ENCODE measurements at places on chromosomes 6 and 20.

- DNase-seq: no peak
These were observed 31.9 kb downstream of the DUSP22 start for GRCh38 chr6:324116-324728.

GRCh38 chr6:149890629-149891045, 7.3 kb downstream of the RAET1E start:
- no peak for DNase-seq

- no peak for DNase-seq
These were observed 57.0 kb downstream of the ADNP start for GRCh38 chr20:50874111-50874757.

GRCh38 chr6:132964868-132965382, 150.6 kb downstream of the RPS12 start:
- no peak for DNase-seq

DNA sequence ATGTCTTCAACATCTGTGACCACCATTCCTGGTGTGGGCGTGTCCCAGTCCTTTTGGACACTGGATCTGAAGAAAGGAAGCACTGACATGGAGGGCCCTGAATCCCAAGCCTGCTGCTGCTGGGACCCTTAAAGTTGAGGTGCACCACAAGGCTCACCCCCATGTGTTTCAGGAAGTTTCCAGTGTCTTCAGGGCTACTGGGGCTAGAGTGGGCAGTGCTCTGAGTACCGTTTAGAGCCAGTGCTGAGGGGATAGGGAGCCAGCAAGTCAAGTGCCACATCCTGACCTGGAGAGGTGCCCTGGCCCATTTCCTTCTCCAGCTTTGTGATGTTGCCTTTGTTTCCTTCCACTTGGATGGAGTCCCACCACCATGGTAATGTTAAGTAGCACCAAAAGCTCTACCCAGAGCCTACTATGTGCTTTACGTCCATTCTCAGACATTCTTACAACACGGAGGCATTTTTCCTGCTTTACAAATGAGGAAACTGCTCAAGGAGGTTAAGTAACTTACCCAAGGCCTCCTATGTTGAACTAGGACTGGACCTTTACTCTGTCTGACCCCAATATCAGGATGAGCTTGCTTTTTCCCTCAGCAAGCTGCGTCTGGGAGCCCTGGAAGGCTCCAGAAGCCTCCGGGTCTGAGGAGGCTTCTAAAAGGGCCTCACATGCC, 552 bp upstream of the DEF6 start:
- DNase-seq: no peak

DNA sequence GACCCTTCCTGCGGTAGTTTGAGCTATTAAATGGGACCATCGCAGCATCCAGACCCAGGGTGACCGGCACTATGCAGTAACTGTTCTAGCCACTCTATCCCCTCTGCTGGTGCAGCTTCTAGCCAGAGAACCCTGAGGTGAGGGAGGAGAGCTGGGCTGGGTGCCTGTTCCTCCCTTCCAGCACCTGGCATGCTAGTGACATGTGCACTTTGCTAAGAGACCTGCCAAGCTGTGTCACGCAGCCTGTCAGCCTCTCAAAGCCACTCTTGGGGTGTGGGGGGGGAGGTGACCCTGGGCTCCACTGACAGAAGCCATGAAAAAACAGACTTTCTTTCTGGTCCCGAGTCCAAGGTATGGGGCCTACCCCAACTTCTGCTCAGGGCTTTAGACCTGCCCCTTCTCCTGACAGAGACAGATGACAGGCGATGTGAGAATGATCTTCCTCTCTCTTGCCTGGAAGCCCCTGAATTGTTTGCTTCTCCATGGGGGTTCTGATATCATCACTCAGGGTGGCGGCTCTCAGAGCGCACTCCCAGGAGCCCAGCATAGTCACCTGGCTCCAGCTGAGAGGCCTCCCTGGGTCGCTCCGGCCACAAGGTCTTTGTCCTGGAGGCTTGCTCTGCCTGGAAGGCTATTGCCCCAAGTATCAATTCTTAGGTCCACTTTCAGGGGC, 47.2 kb upstream of the MLN start:
- DNase-seq: no peak

DNA sequence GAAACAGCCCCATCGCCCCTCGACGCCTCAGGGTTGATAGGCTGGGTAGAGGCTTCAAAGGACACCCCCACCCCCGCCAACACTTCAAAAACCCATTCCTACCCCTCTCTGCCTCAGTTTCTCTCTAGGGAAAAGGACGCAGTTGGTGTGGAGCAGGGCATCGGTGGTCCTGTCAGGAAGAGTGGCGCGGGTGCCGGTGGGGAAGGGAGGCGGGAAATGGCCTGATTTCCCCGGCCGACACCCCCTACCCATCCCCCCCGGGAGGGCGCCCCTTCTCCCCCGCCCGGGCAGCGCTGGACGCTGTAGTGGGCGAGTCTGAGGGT, 367 bp downstream of the NRSN2 start:
- no peak for DNase-seq

GRCh38 chr6:159969921-159970320, 1.0 kb downstream of the IGF2R start:
- no peak for DNase-seq

GRCh38 chr20:62603907-62604785, 38.2 kb upstream of the SLCO4A1 start:
- DNase-seq: no peak

GRCh38 chr20:46087161-46087560, 2.6 kb downstream of the NCOA5 start:
- no peak for DNase-seq

GRCh38 chr6:29730575-29731126, 7.4 kb downstream of the HLA-F start:
- no peak for DNase-seq

- DNase-seq: no peak
These were observed 13.8 kb downstream of the ADRM1 start for GRCh38 chr20:62316331-62317166.

GRCh38 chr20:6580486-6580885, 187.0 kb upstream of the BMP2 start:
- DNase-seq: no peak

- DNase-seq: no peak
These were observed 75.1 kb upstream of the QKI start for GRCh38 chr6:163339466-163339865.

DNA sequence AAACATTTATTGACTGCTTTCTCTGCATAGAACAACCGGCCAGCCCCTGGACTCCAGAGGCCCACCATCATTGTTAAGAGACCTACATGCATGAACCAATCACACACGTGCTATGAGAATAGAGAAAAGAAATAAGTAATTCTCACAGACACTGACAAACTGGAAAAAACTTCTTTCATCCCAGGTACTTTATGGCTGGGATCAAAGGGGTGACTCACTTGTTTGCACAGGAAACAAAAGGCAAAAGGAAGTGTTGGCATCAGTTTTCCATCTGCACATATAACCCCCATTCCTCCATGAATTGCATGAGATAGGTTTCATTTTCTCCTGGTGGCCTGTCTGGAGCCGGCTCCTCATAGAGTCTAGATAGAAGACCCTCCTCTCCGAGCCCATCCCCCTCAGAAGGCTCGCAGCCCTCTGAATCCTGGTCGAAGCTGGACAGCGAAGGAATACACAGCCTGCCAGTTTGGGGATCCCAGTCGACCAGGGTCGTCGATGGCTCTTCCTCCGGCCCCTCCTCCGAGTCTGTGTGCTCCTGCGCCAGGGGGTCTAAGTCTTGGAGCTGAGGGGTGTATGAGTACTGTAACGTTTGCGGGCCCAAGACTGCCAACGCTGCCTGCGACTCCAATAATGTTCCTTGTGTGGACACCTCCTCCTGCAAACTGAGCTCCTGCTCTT, 43.3 kb downstream of the IL20RA start:
- no peak for DNase-seq

GRCh38 chr20:18009116-18009515, 40.3 kb downstream of the MGME1 start:
- DNase-seq: no peak

- no peak for DNase-seq
These were observed 654.5 kb upstream of the PTCHD4 start for GRCh38 chr6:48765352-48765961.

- DNase-seq: no peak
These were observed 101.5 kb downstream of the UNC5CL start for GRCh38 chr6:40937491-40937890.

DNA sequence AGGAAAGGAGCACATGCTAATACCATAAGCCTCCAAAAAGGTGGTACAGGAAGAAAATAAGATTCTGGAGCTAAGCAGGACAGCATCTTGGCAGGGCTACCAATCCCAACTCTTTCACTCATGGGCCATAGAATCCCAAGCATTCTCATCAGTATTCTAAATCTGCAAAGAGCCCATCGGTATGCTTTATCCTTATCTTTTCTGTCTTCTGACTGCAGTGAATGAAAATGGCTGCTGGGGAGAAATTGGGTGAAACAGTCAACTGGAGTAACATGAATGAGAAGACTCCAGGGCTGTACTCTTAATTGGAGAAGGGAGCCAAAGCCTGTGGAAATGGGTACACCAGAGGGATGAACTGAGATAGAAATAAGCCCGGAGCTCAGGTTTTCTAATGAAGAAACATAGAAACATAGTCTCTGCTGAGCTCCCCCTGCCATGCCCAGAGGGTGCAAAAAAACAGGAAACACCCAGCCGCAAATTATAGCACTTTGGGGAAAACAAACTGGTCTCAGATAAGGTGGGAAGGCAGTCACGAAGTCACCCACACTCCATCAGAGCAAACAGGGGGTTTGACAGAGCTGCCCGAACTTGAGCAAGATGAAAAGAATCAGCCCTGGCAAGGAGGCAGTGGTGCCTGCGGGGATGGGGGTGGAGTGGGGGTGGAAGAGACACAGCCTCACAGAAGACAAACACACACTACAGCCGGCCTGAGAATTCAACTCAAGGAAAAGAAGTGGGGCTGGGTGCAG, 35.4 kb upstream of the E2F3 start:
- peak; percentile 3 for DNase-seq

DNA sequence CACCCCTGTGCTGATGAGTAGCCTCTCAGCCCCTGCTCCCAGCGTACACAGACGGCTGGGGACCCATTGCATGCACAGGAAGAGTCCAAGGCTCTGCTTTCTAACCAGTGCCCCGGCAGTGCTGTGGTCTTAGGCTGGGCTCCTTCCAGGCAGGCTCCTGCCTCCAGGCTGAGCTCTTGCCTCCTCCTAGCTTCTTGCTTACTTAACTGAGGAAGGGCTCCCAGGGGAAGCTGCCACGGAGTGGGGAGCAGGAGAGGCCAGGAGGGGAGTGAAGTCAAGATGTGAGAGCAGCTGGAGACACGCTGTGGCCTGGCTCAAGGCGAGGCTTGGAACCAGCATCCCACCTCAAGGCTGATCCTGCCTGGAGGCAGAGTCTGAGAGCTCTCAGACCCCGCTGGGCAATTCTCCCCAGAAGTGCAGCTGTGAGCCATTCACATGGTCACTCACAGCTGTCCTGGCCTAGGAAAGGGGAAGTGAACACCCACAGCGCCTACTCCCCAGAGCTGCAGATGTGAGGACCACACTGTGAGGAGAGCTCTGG, 141.0 kb downstream of the TBXT start:
- DNase-seq: no peak

DNA sequence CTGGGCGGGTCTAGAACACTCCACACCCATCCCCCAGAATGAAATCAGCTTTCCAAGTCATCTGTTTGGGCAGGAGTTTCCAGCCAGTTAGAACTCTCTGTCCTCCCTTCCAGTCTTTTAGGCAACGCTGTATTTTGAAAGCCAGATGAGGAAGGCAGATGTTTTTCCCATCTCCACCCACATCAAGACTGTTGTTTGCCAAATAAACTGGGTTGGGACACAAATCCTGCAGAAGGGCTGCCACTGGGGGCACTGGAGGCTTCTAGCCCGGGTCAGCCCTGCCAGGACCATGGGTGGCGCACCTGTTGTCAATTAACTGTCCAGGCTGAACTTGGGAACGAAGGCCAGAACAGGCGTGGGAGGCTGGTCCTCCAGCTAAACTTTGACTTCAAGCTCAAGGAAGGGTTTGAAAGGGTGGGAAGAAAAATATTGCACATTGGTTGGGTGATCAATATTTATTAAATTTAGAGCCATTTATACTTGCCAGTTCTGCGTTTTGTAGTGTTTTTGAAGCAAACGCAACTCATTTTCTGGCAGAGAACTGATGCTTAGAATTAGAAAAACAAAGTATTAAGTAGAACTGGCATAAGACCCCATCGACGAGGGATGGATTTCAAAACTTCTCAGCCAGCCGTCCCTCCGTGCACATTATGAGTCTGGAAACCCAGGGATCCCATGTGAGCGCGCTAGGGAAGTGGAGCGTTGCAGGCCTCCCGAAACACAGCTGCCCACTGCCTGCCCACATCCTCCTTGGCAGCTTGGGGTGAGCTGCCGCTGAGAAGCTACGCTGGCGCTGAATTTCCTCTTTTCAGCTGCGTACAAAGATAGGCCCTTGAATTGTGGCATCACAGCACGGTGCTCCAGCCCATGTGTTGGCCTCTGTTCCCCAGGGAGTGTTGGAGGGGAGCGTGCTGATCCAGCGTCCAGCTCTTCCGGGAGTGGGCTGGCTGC, 297.4 kb downstream of the QKI start:
- peak; percentile 91 for DNase-seq

DNA sequence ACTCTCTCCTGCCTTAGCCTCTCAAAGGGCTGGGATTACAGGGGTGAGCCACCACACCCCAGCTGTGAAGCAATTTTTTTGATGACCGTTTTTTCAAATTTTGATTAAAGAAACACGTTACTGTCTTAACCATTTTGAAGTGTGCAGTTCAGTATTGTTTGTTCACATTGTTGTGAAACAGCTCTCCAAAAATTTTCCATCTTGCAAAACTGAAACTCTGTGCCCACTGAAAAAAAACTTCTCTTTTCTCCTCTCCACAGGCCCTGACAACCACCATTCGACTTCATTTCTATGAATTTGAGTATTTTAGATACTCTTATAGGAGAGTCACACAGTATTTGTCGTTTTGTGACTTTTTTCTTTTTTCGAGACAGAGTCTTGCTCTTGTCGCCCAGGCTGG, 53.9 kb downstream of the ECT2L start:
- no peak for DNase-seq

GRCh38 chr6:108524528-108525248, 36.0 kb upstream of the FOXO3 start:
- no peak for DNase-seq

GRCh38 chr6:154705471-154706113, 27.6 kb upstream of the SCAF8 start:
- DNase-seq: no peak

DNA sequence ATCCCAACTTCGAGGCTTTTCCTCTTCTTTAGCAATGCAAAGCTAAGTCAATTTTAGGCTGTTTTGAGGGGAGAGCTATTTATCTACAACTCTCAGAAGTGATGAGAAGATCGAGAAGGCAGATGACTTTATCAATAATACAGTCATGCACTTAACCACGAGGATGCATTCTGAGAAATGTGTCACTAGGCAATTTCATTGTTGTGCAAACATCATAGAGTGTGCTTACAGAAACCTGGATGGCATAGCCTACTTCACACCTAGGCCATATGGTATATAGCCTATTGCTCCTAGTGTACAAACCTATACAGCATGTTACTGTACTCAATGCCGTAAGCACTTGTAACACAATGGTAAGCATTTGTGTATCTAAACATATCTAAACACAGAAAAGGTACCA, 66.6 kb downstream of the PRND start:
- no peak for DNase-seq

Measured in GDM1 (cell line).